ENCODE measurements at places on chromosomes 7 and 10.
A peak's percentile ranks its signal among the peaks of the same experiment; 100 is the strongest.

DNA sequence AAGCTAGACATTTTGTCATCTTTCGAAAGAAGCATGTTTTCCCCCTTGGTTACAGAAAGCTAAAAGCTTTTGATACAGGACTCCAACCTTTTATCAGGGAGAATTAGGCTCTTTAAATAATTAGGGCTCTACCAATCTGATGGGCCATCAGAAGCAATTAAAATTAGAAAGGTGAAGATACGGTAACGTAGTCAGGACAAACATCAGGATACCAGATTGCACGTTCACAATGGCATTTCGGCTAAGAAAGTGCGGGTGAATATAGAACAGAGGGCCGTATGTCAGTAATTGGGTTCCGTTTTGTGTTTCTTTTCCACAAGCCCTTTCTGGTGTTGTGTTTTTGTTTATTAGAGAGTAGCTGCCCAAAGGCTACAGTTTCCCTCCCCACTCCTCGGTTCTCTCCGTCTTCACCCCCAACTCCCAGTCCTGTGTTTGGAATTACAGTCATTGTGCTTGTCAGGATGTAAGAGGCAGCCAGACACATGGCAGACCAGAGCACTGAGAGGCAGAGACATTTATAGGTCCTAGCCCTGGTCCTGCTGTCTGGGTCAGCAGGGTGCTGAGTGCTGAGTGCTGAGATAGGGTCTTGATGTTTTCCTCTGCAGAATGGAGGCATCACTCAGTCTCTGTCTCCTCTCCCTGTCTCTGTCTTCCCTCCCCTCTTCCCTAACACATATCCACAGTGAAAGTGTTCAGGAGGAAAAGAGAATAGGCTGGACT lies 5.5 kb downstream of the PFKP start:
- no peak for DNase-seq

GRCh38 chr10:113620511-113620910 lies 43.3 kb downstream of the NRAP start:
- no peak for DNase-seq

DNA sequence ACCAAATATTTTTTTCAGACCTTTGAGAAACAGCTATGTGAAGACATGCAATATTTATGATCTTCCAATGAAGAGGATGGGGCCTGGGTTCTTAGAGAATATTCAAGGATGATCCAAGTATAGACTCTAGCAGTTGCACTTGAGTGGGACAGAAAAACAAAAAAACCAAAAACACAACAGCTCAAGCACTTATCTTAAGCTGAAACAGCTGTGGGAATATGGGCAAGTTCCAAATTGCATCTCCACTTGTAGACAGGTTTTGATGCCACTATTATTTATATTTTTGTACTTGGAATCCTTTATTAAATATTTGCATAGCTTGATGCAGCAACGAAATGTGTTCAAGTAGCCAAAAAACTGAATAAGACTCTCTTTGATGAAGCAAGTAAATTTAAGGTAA lies 2.2 kb upstream of the PDK4 start:
- DNase-seq: no peak

DNA sequence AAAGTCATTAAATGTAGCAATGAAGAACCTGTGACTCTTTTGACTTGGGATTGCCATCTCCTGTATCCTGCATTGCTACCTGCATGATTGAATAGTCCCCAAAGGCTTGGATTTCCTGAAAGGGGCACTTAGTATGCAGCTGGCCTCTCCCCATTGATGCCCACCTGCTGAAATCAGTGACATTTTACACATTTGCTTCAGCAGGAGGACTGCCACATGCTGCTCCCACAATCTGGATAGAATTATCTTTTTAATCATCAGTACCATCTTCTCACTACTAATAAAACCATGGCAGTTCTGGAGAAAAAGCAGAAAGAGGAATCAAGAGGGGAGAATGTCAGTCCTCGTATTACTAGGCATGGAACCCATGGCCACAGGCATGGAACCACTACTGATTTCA lies 67.8 kb downstream of the SLC13A1 start:
- DNase-seq: no peak

- DNase-seq: no peak
Observed at GRCh38 chr7:94600267-94600666, 55.7 kb downstream of the SGCE start.

DNA sequence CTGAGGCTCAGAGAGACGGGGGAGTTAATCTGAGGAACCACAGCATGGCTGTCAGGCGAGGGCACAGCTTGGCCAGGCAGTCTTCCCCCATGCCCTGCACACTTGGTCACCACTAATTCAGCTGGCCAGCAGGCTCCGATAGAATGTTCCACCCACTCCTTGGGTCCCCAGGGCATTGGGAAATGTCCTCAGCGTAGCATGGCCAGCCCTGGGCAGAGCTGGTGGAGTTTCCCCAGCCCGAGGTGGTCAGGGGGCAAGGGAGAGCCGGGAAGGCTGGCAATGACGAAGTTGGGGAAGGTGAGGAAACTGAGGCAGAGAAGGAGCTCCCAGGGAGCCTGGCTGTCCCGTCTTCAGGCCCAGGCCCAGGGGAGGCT lies 12.1 kb upstream of the GRIFIN start:
- no peak for DNase-seq

- no peak for DNase-seq
Observed at GRCh38 chr10:102287538-102287937, 42.2 kb downstream of the GBF1 start.

DNA sequence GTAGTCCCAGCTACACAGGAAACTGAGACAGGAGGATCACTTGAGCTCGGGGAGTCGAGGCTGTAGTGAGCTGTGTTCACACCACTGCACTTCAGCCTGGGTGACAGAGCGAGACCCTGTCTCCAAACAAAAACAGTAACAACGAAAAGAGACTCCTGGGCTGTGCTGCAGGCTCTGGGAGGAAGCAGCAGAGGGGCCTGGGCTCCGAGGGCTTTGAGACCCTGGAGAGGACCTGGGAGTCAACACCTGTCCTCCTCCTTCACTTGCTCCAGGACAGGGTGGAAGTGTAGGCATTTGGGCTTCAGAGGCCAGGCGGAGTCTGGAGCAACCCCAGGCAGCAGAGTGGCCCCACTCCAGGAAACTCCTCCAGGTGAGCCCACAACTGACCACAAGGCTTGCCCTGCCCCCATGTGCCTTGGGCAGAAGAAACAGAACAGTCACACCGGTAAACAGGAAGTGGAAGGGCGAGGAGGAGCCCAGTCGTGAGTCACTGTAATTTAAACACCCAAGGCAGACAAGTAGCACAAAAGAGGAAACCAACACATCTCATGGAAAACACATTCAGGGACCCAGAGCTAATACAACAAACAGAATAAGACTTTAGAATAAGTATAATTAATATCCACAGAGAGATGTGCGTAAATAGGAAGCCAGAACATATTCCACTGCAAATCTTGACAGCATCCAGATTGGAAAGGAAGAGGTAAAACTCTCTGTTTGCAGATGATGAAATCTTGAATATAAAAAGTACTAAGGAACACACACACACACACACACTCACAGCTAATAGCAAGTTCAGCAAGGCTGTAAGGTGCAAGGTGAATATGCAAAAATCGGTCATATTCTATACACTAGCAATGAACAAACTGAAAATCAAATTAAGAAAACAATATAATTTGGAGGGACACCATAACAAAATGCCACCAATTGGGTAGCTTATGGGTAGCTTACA lies 20.5 kb upstream of the RASGEF1A start:
- peak; percentile 51 for DNase-seq

GRCh38 chr10:24358022-24358421 lies 149.1 kb downstream of the KIAA1217 start:
- no peak for DNase-seq

- no peak for DNase-seq
Observed at GRCh38 chr7:118352867-118353453, 128.5 kb downstream of the ANKRD7 start.

DNA sequence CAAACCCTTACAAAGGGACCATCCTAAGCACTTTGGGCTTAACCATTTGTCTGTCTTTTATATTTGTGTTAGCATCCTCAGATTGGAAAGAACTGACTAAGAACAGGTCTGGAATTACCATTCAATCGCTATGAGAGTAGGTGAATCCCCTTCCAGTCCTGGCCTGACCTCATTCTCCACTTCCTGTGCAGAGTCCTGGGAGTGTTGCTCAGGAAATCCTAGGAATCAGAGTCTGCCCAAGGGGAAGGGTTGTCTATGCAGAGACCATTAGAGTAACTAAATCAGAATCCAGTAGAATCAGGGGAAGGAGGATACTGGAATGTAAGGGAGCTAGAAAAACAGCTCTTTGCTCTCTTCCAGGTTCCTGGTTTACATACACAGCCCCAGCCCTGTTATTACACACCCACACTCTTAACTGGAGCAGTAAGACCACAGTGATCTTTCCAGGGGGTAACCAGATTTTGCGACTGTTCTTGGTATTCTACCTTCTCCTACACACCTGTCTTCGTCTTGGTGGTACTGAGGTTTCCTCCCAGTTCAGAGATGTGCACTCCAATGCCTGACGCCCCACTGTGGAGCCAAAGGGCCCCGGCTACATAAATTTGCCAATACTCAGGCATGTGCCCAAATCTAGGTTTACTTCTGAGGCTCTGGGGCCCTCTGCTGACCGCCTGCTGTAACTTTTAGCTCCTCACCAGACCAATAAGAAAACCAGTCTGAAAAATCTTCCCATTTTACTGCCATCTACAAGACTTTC lies 103.7 kb downstream of the RNF216 start:
- DNase-seq: peak; percentile 47

- DNase-seq: no peak
Observed at GRCh38 chr7:141686074-141686473, 15.9 kb downstream of the DENND11 start.

DNA sequence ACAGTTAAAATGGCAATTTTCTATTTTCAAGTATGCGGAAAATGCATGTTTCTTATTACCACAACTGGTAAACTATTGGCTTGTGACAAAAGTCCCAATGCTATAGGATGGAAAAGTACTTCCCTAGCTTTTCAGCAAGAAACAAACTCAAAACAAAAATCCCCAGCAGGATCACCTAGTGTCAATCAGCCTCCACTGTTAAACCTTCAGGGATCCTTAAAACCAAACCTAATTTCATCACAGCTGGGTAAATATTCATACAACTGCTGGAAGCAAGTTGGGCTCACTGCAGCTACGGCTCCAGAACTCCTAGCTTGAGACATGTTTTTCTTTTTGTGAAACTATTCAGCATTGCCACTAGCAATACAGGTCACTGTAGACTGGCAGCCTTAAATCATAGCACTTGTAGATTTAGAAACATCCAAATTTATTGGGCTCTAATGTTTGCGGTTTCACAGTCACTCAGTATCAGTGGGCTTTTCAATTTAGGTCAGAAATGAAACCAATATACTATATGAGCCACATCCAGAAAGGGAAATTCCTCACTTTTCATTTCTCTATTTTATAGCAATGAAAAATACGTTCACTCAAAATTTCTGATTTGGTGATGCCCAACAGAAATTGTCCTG lies 145.2 kb upstream of the ANK3 start:
- DNase-seq: no peak

GRCh38 chr7:149879271-149879743 lies 5.5 kb downstream of the ATP6V0E2 start:
- DNase-seq: no peak

- DNase-seq: no peak
Observed at GRCh38 chr7:134557391-134557790, 8.5 kb downstream of the AKR1B15 start.

GRCh38 chr10:120719333-120719732 lies 131.8 kb upstream of the WDR11 start:
- no peak for DNase-seq

- no peak for DNase-seq
Observed at GRCh38 chr7:116363637-116364432, 135.7 kb upstream of the CAV2 start.

GRCh38 chr7:47697543-47697942 lies 115.6 kb upstream of the TNS3 start:
- no peak for DNase-seq

DNA sequence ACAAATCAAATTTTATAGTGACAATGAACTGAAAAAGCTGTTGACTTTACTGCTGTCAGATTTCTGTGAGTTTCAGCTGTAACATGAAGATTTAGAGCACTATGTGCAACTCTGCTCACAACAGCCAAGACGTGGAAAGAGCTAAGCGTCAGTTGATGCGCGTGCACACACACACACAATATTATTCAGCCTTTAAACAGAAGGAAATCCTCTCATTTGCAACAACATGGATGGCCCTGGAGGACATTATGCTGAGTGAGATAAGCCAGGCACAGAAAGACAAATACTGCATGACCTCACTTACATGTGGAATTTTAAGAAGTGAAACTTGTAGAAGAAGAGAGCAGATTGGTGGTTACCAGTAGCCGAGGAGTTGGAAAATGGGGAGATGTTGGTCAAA lies 82.8 kb upstream of the FRMD4A start:
- DNase-seq: no peak

GRCh38 chr7:25259487-25260243 lies 31.4 kb upstream of the NPVF start:
- peak; percentile 49 for DNase-seq

GRCh38 chr10:73932620-73933112 lies 21.7 kb downstream of the PLAU start:
- DNase-seq: no peak

GRCh38 chr10:119242186-119242585 lies 34.8 kb downstream of the GRK5 start:
- no peak for DNase-seq

GRCh38 chr7:75616421-75617167 lies 122.1 kb downstream of the HIP1 start:
- no peak for DNase-seq

DNA sequence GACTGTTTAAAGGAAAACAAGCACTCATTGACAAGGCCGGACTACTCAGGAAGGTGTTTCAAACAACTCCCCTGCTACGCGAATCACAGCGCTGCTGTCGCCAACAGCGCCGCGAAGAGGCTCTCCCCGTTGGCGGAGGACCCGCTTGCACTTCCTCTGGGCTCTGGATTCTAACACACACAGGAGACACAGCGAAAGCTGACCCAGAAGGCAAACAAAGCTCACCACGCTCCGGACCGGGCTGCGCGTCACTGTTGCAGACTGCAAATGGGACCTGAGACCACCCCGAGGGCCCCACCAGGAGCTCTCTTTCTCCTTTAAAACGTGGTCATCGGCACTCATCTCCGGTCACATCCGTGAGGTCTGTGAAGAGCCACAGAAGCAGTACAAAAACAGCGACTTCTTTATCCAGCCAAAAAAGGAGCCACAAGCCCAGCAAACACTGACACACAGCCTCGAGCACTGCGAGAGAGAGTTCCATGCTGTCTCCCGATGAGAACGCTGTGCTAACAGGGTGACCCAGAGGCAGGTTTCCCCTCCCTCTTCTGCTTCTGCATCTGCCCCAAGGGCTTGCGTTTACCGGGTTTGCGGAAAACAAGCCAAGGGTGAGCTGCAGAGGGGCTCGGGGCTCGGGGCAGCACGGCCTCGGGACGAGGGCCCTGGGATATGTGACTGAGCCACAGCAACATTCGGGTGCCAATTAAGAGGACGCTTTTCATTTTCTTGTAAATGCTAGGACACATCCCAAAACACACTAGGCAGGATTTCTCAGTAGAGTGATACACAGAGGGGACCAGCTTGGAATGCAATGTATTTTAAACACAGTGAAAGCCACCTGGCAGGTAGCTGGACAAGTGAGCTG lies 41.3 kb downstream of the AMZ1 start:
- no peak for DNase-seq

GRCh38 chr7:27897441-27897847 lies 157.5 kb downstream of the TAX1BP1 start:
- DNase-seq: no peak
